Body of pancreas (tissue), 4 donors: ENCODE measurements at places on chromosomes 4 and X. TPM values are rescaled to one million over a fixed set of nuclear protein-coding genes. Genes with fewer than 3 reads are reported as not detected.

The MFAP3L gene
- total RNA-seq, result 1.3 TPM

The GASK1B gene
- total RNA-seq, result 15.5 TPM

The TMEM144 gene
- 10.5 TPM for total RNA-seq

The CSN1S1 gene
- total RNA-seq, result not detected

The SMR3B gene
- total RNA-seq, result not detected

The FGB gene
- total RNA-seq, result not detected

The CTAG2 gene
- not detected for total RNA-seq

The STEEP1 gene
- total RNA-seq, result 8.2 TPM

The NAA15 gene
- total RNA-seq, result 22.8 TPM

The HSD17B13 gene
- total RNA-seq, result 0.66 TPM

The ADGRG2 gene
- total RNA-seq, result 1.0 TPM

The STAP1 gene
- not detected for total RNA-seq

The DMP1 gene
- total RNA-seq, result not detected

The EDNRA gene
- total RNA-seq, result 1.3 TPM

The TENM3 gene
- 9.6 TPM for total RNA-seq

The HERC6 gene
- total RNA-seq, result 2.3 TPM

The TREX2 gene
- total RNA-seq, result 1.6 TPM

The SLITRK4 gene
- 1.6 TPM for total RNA-seq

The TCP11X2 gene
- total RNA-seq, result not detected

The HCFC1 gene
- total RNA-seq, result 62.6 TPM

The KCTD8 gene
- total RNA-seq, result not detected

The PPP1R2C gene
- total RNA-seq, result not detected

The F8A1 gene
- total RNA-seq, result 20.8 TPM

The FREM3 gene
- not detected for total RNA-seq

The BTC gene
- 3.6 TPM for total RNA-seq

The F9 gene
- not detected for total RNA-seq

The GABRA4 gene
- total RNA-seq, result 0.78 TPM

The PRKX gene
- 11.2 TPM for total RNA-seq

The NPY2R gene
- total RNA-seq, result under 0.01 TPM

The TRAM1L1 gene
- total RNA-seq, result 4.9 TPM

The MAGEC1 gene
- total RNA-seq, result not detected

The SLC7A11 gene
- total RNA-seq, result 3.4 TPM

The UNC5C gene
- total RNA-seq, result 0.52 TPM

The NLRP2B gene
- total RNA-seq, result not detected

The MAGEA2 gene
- total RNA-seq, result not detected

The NIPAL1 gene
- total RNA-seq, result 1.6 TPM

The UCP1 gene
- total RNA-seq, result not detected

The GPRASP2 gene
- 7.3 TPM for total RNA-seq

The RASSF6 gene
- 10.1 TPM for total RNA-seq

The SLC10A6 gene
- total RNA-seq, result 0.66 TPM

The C4orf36 gene
- total RNA-seq, result 1.3 TPM

The ATP8A1 gene
- 70.9 TPM for total RNA-seq

The FGF2 gene
- total RNA-seq, result 2.3 TPM
